ENCODE measurements at places on chromosomes 2 and 18.

DNA sequence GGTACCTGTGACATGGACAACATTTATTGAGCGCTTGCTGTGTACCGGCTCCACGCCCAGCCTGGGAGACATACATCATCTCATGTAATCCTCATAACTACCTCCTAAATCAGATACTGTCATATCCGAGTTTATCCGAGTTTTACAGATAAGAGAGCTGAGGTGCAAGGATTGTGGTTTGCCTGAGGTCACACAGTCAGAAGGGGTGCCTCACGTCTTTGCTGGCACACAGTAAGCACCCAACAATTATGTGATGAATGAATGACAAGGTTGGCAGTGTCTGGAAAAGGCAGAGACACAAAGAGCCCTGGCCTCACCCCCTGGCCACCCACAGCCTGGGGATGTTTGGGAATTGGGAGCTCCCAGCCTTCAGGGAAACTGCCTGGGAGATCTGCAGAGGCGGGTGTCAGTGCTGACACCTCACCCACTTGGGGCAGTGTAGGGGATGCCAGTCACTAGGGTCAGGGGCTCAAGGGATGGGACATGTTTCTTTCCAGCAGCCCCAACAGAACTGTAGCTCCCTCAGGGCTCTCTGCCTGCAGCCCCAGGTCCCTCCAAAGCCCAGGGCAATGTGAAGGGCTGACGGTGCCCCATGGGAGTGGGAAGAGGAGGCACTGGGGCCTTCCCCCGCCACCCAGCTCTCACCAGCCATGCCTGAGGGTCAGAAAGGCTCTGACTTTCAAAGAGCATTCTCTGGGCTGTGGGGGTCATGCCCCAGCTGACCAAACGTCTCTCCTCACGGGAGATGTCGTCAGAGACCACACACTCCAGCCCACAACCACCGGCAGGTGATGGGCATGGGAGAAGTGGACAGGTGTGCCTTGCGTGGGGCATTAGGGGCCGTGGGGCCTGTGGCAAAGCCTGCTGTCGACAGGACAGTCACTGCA, 157.5 kb downstream of the ZFP36L2 start:
- DNase-seq = no peak

GRCh38 chr18:49476664-49477411, 10.2 kb downstream of the C18orf32 start:
- DNase-seq = no peak

DNA sequence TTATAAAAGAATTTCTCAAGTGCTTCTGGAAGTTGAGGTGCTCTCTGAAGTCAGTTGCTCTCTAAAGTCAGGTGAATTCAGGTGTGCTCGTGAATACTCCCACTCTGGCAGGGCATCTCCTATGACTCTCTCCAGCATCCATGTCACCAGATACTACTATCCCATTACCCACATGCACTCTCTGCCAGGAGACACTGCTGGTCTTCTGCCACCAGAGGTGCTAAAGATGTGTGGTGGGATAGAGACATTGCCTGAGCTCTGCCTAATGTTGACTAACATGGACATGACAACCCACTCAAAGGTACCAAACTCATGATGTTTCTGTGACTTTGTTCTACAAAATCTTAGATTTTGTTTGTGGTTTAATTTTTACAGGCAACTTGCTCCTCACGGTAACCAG, 106.4 kb upstream of the HNRNPA3 start:
- peak; percentile 18 for DNase-seq

- peak; percentile 29 for DNase-seq
Observed at GRCh38 chr2:241598487-241598886, 38.5 kb downstream of the THAP4 start.

DNA sequence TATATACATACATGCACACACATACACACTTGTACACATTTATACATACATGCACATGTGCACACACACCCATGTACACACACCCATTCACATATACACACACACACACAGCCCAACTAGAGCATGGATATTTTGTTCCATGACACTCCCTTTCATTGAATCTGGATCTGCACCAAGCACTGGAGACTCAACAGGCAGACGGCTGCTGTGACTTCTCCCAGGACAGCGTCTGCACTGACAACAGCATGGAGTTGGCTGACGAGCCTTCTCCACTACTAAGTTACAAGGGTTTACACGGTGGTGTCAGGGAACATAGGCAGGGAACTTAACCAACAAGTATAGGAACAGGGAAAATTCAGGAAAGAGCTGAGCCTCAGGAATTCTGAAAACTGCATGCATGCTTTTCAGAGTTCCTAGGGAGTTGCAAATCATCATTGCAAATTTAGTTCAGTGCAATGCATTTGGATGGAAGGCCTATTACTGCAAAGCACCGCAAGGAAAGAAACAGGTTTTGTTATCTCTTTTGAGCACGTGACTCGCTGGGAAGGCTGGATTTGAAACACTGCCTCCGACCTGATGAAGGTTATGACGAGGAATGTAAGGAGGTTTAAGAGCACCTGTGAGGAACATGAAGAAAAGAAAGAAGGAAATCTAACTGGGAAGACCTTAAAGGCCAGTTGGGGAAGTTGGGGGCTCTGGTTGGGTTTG, 35.9 kb downstream of the TMEM18 start:
- no peak for DNase-seq

DNA sequence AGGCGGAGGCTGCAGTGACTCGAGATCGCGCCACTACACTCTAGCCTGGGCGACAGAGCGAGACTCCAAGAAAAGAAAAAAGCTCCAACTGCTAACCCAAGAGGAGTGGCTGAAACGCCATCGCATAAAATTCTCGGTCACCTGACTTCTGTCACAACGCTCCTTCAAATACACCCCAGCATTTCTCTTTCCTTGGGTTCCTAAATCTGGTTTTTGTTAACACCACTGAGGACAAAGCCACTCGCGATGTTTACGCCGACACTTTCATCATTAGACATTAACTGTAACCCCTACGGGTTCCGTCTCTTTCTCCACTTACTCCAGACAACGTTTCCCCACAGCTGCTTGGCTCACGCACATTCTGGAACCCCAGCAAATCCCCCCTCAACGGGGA, 679 bp downstream of the CLK1 start:
- DNase-seq = no peak

DNA sequence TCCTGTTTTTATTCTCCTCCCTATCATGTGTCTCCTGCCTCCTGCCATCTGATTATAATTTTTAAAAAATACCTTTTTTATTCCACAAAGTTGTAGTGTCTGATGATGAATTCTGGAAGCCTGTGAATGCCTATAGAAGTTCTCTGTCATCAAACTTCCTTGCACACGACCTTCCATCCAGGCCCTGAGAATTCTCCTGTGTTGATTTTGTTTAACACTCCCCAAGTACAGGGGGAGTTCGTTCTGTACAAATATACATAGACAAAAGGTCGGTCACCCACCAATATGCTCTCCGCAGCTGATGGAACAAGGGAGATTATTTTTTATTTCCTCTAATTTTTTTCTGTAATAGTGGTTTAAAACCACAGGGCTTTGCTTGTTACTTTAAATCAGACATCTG, 232.5 kb downstream of the PIEZO2 start:
- no peak for DNase-seq

GRCh38 chr18:28875059-28875458, 698.1 kb upstream of the CDH2 start:
- DNase-seq = no peak

DNA sequence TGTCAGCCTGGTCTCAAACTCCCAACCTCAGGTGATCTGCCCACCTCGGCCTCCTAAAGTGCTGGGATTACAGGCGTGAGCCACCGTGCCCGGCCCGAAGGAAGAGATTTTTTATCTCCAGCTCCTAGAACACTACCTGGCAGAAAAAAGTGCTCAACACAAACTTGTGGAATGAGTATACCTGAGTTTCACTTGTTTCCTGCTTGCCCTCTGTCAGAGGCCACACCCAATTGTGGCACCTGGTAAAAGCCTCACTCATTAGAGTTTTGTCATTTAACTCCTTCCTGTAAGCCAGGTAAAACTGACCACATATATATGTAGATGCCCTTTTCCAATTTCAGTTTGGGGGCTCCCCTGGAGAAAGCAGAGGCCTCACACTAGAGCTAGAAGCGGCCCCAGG, 42.2 kb upstream of the RTN4 start:
- no peak for DNase-seq

- DNase-seq = no peak
Observed at GRCh38 chr18:40949114-40949950, 1005.7 kb upstream of the PIK3C3 start.

DNA sequence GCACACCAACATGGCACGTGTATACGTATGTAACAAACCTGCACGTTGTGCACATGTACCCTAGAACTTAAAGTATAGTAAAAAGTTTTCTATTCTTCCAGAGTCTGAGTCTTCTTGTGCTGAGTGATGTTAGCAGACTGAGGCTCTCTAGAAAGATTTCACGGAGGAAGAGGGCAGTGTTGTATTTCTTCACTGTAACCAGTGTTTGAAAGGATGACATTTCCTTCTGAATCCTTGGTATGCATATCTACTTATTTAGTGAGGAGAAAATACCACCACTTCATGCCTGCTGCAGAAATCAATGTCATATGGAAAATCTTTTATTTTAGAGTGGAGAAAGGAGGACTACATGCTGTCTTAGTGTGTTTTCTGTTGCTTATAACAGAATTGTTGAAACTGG, 357.1 kb downstream of the CCDC85A start:
- no peak for DNase-seq

GRCh38 chr2:86337244-86337835, at the start of gene REEP1:
REEP1 (minus strand) TSS chr2:86337626; CDS start chr2:86337510, 116 bp downstream.
- peak; percentile 10 for DNase-seq

DNA sequence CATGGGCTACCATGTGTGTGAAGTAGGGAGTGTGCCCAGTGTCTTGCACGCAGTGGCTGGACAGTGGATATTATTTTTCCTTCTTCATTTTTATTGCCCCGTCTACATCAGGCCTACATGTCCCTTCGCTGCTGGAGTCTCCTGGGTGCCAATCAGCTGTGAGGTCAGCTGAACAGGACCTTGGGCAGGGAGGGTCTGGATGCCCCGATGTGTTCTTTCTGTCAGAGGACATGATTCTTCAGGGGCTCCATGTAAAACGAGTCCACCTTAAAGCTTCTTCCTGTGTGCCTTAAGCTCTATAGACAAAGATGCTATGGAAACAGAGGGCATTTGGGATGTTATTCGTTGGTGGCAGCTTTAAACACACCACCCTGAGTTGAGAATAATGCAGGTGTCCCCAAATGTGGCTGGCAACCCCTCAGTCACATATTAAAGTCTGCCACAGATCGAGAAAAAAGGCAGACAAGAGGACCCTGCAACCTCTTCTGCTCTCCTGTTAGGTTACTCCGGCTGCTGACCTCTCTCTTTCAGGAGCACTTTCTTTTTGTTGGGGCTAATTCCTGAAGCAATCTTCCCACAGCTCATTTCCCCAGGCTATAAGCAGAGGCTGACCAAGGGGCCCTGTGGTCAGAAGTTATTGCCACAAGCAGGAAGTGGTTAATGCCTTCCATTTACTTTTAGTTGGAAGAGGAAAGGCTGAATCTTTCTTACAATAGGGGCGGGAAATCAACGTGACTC, 20.0 kb downstream of the GREB1 start:
- DNase-seq = no peak

- DNase-seq = no peak
Observed at GRCh38 chr2:136871424-136871823, 106.1 kb downstream of the THSD7B start.

DNA sequence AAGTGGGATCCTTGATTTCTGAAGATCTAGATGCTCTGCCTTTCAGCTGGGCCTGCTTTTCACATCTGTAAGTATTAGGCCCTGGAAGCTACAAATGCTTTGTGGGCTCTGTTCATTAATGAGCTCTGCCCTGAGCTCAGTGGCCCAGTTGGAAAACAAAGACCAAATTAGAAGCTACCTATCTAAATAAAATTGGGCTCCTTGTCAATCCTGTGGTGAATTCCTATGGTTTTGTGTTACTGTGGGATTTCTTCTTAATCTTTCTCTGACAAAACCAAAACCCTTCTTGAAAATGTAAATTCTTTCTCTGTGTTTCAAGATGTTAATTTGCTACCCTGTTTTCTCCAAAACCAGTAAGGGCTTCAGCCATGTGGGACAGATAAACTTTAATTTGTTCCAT, 219.0 kb upstream of the HS6ST1 start:
- no peak for DNase-seq

DNA sequence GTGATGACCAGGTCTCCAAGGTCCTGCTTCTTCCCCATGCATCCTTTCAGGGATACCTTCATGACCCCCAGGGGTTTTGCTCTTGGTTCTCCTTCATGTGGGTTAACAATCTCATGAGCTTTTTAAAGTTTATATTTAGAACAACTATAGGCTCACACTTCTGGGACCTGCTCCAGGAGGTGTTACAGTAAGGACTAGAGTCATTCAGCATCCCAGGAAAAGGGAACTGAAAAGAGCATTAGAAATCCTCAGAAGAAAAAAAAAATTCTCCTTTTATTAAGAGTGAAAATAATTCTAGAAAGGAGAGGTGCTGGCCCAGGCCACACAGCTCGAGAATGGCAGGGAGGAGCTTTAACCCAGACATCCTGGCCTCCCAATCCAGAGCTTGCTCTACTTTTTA, 66.5 kb downstream of the SETBP1 start:
- DNase-seq = no peak

GRCh38 chr2:239601201-239601851, 200.5 kb upstream of the HDAC4 start:
- DNase-seq = no peak

DNA sequence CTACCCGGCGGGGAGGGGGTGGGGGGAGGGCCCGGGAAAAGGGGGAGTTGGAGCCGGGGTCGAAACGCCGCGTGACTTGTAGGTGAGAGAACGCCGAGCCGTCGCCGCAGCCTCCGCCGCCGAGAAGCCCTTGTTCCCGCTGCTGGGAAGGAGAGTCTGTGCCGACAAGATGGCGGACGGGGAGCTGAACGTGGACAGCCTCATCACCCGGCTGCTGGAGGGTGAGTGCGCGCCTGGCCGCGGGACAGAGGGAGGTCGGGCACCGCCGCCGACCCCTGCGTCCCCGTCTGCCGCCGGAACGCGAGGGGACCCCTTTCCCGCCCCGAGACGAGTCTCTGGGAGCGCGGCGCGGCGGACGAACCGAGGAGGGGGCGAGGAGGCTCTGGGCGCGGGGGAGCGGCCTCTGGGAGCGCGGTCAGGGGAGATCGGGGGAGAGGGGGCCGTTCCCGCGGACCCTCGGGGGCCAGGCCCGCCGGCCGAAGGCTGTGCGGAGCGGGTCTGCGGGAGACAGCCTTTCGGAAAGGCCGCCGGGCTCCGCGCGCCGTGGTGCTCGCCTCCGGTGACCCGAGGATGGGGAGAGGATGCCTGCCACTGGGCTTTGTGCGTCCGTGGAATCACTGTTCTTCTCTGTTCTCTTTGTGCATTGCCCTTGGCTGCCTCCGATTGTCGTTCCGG, 463 bp downstream of the PPP1CB start:
- DNase-seq = peak; percentile 43

DNA sequence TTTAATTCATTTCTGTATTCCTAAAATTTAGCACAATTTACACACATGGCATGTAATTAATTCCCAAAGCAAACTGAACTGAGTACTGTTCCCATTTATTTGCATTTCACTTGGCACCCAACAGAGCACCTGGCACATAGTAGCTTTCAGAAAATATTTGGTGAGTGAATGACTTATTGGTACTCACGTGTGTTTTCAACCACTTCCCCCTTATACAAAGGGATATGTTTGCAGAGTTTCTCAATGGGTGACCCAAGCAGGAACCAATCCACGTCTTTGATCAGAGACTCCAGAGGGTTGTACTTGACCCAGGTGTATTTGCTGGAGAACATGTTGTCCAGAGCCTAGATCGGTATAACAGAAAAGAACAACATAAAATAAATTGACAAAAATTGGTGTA, 6.6 kb downstream of the GKN2 start:
- DNase-seq = no peak

GRCh38 chr2:151976945-151977353, 121.9 kb downstream of the CACNB4 start:
- peak; percentile 74 for DNase-seq

GRCh38 chr2:25677877-25678276, 4.5 kb upstream of the DTNB start:
- no peak for DNase-seq

Measured in GM12865 (cell line).